ENCODE measurements at places on chromosomes 12 and 14. TPM values are rescaled to one million over a fixed set of nuclear protein-coding genes. Genes with fewer than 3 reads are reported as not detected.

DNA sequence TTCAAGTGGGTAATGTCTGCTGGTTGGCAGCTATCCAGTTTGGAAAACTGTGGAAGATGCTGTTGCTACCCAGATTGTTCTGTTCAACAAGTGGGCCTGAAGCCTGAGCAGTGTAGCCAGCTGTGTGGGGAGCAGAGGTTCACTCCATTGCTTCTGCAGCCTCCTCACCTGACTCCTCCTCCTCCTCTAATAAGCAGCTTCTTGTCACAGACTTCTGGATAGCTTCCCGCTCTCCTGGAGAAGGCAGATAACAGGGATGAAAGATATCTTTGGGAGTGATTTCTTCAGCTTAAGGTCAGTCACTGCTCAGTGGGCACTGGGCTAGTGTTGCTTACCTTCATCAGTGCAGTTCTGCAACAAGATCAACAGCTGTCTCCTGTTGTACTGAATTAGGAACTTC, 2.0 kb downstream of the POP5 start:
- no peak for DNase-seq

- peak; percentile 40 for DNase-seq
Measured at GRCh38 chr12:6377667-6377994, 2.3 kb upstream of the SCNN1A start.

DNA sequence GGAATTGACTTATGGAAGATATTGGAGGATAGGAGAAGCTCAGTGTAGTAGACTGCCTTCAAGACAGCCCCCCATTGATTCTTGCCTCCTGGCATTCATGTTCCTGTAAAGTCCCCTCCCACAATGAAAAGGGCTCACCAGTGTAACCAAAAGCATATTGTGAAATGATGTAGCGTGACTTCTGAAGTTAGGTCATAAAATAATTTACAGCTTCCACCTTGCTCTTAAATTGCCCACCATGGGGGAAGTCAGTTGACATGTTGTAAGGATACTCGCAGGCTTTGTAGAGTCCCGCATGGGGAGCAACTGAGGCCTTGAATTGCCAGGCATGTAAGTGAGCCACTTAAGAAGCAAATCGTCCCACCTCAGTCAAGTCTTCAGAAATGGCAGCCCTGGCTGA, 25.1 kb downstream of the GTSF1 start:
- DNase-seq: no peak

DNA sequence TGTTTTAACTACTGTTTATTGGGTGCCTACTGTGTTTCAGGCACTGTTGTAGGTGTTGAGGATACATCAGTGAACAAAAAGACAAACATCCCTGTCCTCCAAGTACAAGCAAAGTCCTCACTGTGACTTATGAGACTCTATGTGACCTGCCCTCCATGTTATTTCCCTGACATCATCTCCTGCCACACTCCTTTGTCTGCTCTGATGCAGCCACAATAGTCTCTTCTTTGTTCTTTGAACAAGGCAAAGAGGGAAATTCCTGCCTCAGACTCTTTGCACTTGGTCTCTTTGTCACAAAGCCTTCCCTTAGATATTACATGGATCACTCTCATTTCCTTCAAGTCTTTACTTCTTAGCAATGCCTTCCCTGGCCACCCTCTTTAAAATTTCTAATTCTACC, 240.1 kb upstream of the SRRM4 start:
- DNase-seq: no peak

GRCh38 chr14:70697701-70698100, 56.0 kb downstream of the TTC9 start:
- no peak for DNase-seq

- no peak for DNase-seq
Measured at GRCh38 chr12:77599782-77600467, 230.8 kb upstream of the NAV3 start.

- peak; percentile 3 for DNase-seq
Measured at GRCh38 chr14:41899416-41899815, 292.7 kb downstream of the LRFN5 start.

DNA sequence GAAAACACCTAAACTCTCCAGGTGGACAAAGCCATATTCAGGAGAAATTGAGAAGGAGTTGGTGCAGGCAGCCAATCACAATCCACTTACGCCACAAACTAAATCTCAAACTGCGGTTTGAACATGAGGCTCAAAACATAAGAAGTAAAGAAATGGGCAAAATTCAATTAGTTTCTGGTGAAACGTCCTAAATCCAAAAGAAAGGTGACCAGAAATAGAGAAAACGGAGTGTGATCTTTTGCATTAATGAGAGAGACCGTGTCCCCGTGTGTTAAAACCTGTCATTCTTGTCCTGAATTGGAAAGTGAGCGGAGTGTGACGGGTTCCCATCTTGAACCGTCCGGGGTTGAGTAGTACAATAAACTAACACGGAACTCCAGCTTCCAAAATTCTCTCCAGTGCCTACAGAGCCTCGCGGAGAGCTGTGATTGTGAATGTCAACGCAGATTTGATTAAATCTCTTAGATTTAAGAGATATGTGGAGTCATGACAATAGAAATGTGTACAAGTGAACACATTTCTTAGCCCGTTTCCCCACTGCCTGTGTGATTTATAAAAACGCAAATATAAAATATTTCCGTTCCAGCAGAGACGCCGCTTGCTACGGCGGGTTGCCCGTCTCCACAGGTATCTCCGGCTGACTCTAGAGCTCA, 595 bp upstream of the METAP2 start:
- DNase-seq: peak; percentile 59

- no peak for DNase-seq
Measured at GRCh38 chr12:25365340-25365730, 114.6 kb upstream of the KRAS start.

- DNase-seq: no peak
Measured at GRCh38 chr12:14982991-14983390, 10.1 kb downstream of the PDE6H start.

DNA sequence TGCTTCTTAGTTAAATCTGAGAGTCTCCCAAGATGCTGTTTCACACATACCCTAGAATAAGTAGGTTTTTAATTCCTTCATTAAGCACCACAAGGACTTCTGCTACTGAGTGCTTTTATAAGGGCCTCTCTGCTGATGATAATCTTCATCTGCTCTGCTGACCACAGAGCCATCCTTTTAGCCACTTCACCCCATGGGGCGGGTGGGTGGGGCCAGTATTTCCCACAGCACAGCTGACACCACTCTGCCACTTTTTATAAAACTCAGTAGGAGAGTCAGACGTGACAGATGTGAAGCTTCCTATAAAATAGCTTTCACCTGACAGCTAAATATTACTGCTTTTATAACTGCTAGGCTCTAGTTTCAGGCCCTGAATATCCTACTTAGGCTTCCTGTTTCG, 20.3 kb downstream of the FCF1 start:
- peak; percentile 4 for DNase-seq

DNA sequence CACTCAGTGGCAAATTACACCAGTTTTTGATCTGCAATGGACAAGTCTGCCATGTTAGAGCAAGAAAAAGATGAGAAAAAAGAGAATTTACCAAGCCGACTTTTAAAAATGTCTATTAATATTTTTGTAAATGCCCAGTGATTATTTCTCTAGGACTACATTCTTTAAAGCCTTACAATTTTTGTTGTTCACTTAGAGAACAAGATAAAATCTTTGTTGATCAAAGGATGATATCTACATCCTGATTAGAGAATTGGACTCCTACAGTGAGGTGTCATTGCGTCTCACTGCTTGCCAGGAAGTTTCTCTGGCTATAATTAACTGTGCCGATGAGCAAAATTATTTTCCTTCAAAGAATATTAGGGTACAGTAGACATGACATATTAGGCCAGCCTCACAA, 1.7 kb upstream of the CFAP54 start:
- no peak for DNase-seq

- no peak for DNase-seq
Measured at GRCh38 chr12:5587711-5588121, 155.8 kb downstream of the NTF3 start.

GRCh38 chr12:67837876-67838275, 151.4 kb upstream of the IFNG-AS1 start:
- DNase-seq: no peak

Gene KERA
- not detected for total RNA-seq

Gene MANSC4
- total RNA-seq: not detected

Gene MYF5
- total RNA-seq: not detected

Gene NKX2-1
- not detected for total RNA-seq

Gene PRH2
- 0.32 TPM for total RNA-seq

Gene RNASE8
- total RNA-seq: not detected

Gene OR6C6
- not detected for total RNA-seq

Gene ASPG
- total RNA-seq: not detected

Data from fibroblast of villous mesenchyme (primary cell).